GM13977 (cell line): ENCODE measurements at places on chromosomes 1 and 21.
A peak's percentile ranks its signal among the peaks of the same experiment; 100 is the strongest.

DNA sequence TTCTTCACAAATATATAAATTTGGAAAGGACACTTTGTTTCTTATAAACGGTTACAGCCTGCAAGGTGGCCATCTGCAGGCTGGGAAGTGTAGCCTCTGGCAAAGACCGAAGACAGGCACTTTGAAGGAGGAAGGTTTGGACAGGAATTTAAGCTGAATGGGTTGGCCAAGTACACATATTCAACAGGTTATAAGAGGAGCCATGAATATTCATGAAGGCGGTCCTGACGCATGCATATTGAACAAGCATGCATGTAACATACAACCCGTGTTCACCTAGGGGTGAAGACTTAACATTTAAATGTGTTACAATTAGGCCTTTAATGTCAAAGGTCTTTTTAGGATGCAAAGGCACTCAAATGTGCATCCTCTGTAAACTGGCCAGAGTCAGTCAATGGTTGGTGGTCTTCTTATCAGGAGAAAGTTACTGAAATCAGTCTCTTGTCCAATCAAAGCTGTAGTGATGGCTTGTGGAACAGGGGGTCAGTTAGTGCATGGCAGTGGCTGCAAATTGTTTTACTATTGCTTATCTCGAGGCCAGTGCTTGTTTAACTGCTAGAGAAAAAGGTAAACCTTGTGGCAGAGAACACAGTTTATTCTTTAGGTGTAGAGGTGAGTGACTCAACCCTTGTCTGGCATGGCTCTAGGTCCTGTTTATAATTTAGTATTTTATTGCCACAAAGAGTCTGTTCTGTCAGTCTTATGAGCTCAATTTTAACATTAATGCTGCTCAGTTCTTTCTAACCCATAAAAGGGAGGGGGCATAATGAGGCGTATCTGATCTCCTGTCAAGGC is 70.3 kb upstream of the F3 start:
- no peak for DNase-seq

DNA sequence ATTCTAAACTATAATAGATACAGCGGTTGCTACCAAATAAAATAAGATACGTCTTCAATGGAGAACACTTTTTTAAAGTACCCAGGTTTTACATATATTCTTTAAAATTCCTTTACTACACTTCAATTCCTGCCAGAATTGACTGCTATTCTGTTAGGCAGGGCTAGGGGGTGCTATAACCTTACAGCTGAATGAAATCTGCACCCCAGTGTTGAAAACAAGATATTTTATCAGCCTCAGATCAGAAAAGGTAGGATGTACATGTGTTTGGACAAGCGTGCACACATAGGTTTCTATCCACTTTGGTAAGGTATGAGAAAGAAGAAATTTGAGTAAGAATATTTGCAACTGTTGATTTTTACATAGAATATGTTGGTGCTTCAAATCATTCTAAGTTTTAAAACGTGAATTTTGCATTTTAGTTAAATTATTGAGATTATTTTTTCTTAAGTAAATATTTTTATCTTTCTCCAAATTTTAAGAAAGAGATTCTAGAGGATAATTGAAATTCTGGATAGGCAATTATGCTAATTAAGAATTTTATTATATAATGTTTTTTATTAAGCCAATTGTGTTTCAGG is 490.8 kb upstream of the ADGRL4 start:
- DNase-seq = peak; percentile 30

DNA sequence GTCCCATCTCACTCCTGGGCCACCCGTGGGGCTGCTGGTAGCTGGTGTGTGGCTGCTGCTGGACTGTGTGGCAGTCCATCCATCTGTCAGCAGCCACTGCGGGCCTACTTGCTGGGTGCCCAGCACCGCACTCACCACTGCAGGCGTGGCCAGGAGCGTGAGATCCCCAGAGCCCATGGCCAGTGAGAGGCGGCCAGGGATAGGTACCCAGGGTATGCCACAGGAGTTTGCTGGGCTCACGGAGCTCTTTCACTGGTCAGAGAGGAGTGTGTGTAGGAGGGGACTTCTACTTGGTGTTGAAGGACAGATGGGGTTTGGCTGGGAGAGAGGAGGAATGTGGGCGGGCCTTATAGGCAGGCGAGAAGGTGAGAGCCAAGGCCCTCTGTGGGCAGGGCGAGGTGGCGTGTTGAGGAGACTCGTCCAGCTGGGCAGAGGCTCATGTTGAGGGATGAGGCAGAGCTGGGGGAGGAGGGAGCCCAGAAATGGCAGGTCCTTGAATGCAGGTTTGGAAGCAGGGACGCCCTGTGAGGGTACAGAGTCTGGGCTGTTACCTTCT is 15.0 kb downstream of the QSOX1 start:
- DNase-seq = no peak

DNA sequence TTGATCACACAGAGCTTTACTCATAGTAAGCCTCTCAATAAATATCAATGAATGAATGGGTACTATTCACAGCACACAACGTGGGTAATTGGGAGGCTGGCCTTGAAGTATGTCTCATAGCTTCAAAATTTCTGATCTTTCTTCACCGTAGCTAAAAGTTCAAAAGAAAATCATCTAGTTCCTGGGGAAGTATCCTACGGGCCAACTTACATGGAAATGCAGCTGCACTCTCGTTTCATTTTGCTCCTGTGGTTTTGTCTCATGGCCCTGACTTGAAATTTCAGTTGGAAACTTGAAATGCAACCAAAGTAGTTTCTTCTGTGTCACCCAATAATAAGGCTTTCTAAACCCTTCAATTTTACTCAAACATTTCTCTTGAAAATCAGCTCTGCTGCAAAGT is 76.1 kb upstream of the CNIH3 start:
- no peak for DNase-seq

GRCh38 chr1:59498640-59499039 is 201.7 kb downstream of the FGGY start:
- DNase-seq = no peak

GRCh38 chr1:183231545-183231944 is 45.5 kb downstream of the LAMC2 start:
- no peak for DNase-seq

- no peak for DNase-seq
Measured at GRCh38 chr1:200257235-200257634, 152.6 kb downstream of the ZNF281 start.

GRCh38 chr1:195946500-195946899 is 661.7 kb downstream of the KCNT2 start:
- no peak for DNase-seq

- DNase-seq = no peak
Measured at GRCh38 chr1:85624361-85624760, 43.8 kb downstream of the CCN1 start.

GRCh38 chr1:27600498-27601175 is 3.3 kb downstream of the AHDC1 start:
- peak; percentile 65 for DNase-seq

DNA sequence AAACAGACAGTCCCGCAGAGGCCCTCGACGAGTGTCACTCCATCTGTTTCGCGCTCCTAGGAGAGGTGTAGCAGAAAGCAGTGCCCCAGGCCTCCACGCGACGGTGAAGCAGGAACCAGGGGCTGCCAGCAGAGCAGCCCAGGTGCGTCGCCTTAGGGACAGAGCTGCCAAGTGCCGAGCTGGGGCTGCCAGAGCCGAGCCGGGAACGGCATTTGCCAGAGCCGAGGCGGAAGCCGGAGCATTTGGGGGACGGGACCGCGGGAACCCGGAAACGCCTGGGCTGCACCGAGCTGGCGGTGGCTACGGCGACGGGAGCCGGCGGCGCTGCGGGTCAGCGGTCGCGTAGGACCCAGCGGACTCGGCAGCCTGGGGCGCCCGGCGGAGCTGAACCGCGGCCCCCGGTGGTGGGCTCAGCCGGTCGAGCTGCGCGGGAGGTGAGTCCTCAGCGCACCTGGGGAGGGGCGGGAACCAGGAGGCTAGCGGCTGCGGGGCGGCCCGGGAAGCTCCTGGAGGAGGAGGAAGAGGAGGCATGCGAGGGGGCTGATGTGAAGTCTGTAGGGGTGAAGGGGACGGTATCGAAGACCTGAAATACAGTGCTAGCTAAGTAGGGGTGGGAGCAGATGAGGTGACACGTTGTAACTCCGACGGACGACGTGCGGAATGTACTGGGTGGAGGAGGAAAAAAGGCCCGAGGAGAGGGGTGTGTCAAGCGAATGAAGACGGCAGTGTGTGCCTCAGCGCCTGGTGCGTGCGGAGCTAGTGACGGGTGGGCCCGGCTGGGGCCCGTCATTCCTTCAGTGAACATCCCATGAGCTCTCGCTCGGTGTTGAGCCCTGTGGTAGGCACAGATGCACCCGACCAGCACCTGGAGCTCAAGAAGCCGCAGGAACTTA is at the start of gene SLC35A3:
Gene SLC35A3, plus strand, starts transcription at position 268 of the 893 bp plus-strand sequence. CDS start 23,559 bp downstream, outside the sequence.
- DNase-seq = peak; percentile 90

DNA sequence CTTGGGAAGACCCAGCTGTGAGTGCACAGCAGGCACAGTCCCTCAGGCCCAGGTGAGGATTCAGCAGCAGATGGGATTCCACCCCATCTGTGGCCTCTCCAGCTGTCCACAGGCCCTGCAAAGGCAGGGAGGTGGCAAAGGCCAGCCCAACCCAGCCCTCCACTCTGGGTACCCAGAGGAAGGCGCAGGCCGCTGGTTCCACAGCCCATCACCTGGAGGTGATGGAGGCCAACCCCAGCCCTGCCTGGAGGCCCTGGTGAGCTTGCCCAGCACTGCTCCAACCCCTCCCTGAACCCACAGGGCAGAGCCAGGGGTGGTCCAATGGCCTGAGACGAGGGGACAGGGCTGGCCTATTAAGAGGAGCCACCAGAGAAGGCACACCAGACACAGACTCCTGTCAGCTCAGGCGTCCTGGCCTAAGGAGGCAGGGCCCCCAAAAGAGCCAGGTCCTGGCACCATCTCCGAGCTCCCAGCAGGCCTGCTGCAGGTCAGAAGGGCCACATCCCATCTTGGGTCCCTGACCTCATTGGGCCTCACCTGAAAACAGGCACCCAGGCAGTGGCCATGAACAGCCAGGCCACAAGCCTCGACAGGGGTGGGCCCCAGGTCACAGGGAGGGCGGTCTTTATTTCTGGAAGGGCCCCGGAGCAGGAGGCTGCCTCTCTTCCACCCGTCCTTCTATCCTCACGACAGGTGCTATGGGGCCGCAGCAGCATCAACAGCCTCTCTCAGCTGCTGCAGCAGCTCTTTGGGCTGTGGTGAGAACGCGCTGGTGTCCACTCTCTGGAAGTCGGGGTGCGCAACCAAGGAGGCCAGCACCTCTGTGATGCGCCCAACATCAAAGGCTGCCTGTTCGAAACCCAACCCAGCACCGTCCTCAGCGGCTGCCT is 3.2 kb downstream of the JMJD4 start:
- no peak for DNase-seq

DNA sequence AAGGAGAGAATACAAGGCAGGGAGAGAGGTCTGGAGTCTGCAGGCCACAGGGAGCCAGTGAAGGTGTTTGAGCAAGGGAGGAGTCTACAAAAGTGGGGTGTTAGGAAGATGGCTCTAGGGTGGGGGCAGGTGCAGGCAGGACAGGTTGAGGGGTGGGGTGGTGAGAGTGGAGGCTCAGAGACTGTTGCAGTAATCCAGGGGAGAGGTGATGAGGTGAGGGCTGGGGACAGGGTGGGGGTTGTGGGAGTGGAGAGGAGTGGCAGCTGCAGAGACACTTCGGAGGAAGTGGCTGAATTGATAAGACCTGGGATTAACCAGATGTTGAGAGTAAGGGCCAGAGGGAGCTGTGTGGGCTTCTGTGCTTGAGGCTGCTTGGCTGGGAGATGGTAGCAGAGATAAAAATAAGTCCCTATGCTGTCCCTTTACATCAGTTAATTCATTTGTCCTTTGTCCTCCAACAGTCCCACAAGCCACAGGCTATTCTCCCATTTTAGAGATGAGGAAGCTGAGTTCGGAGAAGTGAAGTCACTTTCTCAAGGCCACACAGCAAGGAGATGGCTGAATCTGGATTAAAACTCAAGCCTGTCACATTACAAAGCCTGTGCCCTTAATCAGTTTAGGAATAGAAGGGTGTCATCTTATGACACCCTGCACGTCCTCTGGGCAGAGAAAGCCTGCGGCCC is 54.8 kb upstream of the SYNC start:
- no peak for DNase-seq

- DNase-seq = no peak
Measured at GRCh38 chr21:38264571-38264970, 7.8 kb downstream of the KCNJ15 start.

- no peak for DNase-seq
Measured at GRCh38 chr1:64535938-64536835, 66.3 kb downstream of the CACHD1 start.

GRCh38 chr1:205623646-205624045 is 8.2 kb downstream of the ELK4 start:
- DNase-seq = no peak

- no peak for DNase-seq
Measured at GRCh38 chr1:169009666-169010065, 96.8 kb upstream of the ATP1B1 start.

GRCh38 chr1:42674214-42674613 is 8.0 kb upstream of the YBX1 start:
- DNase-seq = no peak

GRCh38 chr1:184110272-184111204 is 59.0 kb downstream of the TSEN15 start:
- no peak for DNase-seq

- DNase-seq = no peak
Measured at GRCh38 chr21:14567331-14568279, 21.5 kb upstream of the SAMSN1 start.

- no peak for DNase-seq
Measured at GRCh38 chr1:176243746-176244145, 36.7 kb upstream of the COP1 start.

- no peak for DNase-seq
Measured at GRCh38 chr1:95257758-95258157, 23.7 kb downstream of the RWDD3 start.

DNA sequence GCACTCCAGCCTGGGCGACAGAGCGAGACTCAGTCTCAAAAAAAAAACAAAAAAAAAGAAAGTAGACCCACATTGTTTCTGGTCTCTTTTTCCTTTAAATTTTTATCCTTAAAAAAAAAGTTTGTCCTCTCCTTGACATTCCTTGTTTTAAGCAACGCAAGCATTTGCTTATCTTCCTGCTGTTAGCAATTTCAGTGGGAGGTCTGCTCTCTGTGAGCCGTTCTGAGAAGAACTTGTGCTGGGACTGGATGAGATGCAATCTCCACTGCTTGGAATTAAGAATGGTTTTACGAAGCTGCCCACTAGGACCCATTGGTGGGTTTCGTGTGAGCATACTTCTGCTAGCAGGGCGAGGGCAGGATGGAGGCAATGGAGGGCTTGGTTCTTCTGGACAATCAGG is 225.1 kb upstream of the TMEM51 start:
- DNase-seq = no peak

DNA sequence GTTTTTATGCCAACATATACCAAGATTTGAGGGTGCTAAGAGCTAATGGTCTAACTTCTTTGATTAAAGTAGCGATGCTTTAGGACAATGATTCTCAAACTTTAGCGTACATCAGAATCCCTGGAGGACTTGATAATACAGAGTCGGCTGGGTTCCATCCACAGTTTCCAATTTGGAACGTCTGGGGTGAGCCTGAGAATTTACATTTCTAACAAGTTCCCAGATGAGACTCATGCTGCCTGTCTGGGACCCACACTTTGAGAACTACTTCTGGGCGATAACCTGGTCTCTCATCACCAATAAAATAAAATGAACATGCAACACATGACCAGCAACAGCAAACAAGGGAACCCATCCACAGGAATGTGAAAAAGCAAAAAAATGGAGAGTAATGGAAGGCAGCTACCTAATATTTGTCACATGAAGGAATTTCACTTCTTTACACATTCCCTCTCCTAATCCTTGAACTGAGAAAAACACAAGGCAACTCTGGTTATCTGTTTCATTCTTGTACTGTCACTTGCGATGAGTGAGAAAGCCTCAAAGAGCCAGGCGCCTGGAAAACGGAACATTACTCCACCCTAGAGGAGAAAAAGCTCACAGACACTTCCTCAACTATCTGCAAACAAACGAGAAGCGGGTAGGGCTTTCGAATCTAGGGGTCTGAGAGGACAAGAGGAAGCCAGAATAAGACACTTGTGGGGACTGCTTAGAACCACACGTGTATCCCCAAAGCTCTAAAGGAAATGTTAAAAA is 14.0 kb downstream of the HSF2BP start:
- DNase-seq = peak; percentile 61
